ENCODE measurements at places on chromosomes 6 and 20.

GRCh38 chr6:165231177-165231576 lies 78.2 kb downstream of the C6orf118 start:
- no peak for DNase-seq

DNA sequence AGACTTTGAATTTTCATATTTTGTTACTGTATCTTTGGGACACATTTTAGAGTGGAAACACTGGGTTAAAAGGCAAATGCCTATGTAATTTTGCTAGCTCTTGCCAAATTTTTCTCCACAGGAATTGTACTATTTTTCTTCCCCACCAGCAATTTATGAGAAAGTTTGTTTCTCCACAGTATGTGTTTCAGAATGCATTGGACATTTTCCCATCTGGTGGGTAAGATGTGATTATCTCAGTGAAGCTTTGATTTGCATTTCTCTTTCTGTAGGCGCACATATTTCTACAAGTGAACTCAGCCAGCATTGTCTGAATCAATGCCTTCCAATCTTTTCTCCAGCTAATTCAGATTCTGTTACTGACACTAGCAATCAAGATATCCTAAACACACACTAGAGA lies 157.8 kb downstream of the RCAN2 start:
- no peak for DNase-seq

DNA sequence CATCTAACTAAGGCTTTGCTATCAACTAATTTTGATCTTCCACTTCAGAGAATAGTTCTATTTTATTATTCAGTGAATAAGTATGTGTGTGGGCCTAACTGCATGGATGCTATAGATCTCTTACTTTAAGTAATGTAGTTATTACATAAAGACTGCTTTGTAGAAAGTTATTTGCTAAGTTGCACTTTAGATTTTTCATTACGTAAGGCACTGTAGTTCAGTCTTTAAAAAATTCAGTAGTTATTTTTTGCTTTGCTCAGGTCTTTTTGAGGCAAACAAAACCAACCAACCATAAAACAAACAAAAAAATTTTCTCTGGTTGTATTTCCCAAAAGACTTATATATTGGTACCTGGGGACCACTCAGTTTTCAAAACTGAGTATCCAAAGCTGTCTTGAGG lies 53.0 kb downstream of the KCNQ5 start:
- DNase-seq: no peak

GRCh38 chr20:38304845-38305447 lies 990 bp downstream of the BPI start:
- peak; percentile 30 for DNase-seq

DNA sequence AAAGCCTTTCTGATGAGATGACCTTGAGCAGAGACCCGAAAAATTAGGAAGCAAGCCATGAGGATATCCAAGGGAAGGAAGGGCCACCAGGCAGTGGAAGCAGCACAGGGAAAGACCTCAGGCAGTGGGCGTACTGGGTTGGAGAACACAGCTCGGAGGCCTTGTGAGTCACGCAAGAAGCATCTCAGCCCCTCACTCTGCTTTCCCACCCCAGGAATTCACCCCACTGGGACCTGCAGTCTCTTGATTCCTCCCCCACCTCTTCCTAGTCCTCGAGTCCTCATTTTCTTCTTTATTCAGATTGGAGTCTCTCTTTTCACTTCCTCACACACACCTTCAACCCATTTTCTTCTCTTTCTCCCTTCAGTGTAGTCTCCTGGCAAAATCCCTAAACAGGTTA lies 27.0 kb downstream of the RPRD1B start:
- DNase-seq: no peak

GRCh38 chr20:18256440-18257090 lies 31.8 kb upstream of the ZNF133 start:
- DNase-seq: no peak

- DNase-seq: no peak
Observed at GRCh38 chr6:36691612-36692011, 6.0 kb upstream of the RAB44 start.

- DNase-seq: no peak
Observed at GRCh38 chr6:146194434-146194833, 165.6 kb downstream of the GRM1 start.

- no peak for DNase-seq
Observed at GRCh38 chr6:2935566-2936291, 32.6 kb upstream of the SERPINB9 start.

DNA sequence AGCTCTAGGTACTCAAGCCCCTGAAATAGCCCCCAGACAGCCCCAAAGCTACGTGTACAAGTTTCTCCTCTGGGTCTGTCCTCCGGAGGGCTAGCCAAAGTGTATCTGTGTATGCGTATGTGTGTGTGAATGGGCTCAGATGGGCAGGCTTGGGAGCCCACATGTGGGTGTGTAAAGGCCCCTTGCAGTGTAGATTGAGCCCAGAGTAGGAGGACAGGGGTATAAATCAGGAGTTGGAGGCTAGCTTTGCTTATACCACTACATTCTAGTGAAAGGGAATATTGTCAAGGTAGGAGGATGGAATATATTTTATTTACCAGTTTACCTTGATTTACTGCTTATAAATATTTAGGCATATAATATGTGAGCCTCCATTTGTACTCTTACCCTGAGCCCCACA lies 9.0 kb upstream of the MAP3K7 start:
- DNase-seq: no peak

DNA sequence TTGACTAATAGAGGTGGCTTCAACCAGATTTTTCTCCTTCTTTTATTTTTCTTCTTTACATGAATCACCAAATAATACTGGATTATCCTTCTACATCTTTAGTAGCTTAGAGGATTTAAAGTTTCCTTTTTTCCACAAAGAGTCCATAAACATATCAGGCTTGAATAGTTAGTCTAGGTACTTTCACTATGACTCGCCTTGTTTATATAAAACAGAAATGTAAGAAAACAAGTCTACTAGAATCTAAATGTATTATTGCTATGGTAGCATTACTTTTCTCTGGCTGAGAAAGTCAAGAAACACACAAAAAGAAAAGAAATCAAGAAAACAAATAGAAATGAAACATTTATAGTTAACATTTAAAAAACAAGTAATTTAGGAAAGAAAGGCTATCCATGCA lies 215.2 kb downstream of the PTPRK start:
- peak; percentile 44 for DNase-seq

DNA sequence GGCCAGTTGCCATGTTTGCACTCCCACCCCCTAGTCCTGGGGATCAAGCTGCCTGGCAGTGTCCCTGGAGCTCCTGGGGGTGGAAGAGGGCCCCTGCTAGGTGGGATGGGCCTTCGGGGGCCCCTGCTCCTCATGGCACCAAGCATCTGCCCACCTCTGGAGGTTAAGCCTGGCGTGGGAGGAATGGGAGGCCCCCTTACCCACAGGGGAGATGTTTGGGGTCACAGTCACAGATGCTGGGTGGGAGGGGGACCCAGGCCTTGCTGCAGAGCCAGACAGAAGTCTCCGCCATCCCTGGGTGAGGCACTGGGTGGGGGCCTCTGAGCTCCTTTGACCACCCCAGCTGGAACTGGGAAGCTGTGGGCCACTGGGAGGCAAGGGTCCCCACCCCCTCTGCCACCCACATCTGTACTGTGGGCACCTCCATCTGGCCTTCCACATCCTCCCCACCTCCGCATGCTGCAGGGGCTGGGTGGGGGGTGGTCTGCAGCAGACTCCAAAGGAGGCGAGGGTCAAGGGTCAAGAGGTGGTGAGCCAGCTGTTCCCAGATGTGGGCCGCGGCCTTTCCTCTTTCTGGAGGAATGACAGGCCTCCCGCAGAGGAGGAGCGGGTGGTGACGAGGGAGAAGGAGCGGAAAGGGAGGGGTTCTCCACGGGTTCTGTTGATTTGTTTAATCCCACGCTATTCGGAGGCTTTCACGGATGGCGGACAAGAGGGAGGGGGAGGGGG lies 41.5 kb downstream of the YTHDF1 start:
- no peak for DNase-seq

DNA sequence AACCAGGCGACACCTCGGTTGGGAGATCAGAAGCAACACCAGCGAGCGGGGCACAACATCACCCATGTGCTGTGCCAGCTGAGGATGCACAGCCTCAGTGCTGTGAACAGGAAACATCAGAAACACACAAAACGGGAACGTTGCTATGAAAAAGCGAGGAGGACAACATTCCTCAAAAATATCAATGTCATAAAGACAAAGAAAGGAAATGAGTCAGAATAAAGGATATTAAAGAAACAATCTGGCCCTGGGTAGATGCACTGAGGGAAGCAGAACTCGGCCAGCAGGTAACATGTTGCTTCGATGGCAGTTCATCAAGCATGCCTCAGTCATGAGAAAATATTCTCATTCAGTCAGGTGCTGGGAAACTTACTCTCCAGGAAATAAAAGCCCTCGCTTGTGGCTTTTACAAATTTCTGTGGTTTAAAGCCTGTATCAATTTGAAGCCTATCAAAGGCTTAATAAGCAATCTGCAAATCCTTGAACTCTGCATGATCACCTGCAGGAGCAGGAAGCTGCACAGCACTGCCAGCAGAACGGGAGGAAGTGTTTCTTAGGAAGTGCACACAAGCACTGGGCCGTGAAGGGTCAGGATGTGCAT lies 77.5 kb downstream of the GINS1 start:
- peak; percentile 92 for DNase-seq

GRCh38 chr6:13874191-13874549 lies 50.6 kb upstream of the RNF182 start:
- DNase-seq: no peak

DNA sequence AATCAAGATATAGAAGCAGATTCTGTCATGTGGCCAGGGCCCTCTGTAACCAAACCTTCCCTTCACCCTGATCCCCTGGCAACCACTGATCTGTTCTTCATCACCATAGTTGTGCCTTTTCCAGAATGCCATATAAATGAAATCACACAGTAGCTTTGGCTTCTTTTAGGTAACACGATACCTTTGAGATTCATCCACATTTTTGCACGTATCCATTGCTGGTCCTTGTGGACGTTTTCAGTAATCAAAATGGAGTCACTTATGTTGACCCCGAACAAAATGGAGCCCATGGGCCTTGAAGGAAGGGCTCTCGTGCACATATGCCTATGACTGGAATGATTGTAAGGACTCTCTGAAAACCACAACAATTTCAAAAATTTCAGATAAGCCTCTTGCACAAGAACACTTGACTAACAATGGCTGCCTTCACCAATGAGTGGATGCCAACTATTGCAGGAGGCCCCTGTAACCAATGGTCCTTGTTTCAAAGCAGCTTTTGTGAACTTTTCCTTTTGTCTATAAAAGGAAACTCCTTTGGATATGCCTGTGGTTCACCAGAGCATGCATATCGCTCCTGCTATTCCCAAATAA lies 84.3 kb upstream of the RALY start:
- DNase-seq: peak; percentile 74

DNA sequence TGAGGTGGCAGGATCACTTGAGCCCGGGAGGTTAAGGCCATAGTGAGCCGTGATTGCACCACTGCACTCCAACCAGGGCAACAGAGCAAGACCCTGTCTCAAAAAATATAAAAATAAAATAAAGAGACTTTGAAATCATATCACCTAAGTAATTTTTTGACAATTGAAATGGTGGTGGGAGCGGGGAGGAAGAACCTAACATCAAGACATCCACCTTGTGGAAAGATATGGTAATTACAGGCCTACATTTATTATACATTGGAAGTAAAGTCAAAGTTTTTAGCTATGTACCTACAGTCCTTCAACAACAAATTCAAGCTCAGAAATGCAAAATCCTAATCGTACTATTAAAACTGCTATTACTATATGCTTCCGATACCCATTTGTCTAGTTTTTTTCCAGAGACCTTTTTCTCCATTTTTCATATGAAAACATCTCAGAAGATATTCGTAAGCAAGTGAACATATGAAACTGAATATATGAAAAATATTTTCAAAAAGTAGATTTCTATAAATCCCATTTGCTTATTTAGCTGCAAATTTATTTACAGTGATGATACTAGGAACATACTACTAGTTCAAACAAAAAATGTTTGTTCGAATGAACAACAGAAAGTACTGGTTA lies 83.3 kb downstream of the SYCP2 start:
- peak; percentile 22 for DNase-seq

DNA sequence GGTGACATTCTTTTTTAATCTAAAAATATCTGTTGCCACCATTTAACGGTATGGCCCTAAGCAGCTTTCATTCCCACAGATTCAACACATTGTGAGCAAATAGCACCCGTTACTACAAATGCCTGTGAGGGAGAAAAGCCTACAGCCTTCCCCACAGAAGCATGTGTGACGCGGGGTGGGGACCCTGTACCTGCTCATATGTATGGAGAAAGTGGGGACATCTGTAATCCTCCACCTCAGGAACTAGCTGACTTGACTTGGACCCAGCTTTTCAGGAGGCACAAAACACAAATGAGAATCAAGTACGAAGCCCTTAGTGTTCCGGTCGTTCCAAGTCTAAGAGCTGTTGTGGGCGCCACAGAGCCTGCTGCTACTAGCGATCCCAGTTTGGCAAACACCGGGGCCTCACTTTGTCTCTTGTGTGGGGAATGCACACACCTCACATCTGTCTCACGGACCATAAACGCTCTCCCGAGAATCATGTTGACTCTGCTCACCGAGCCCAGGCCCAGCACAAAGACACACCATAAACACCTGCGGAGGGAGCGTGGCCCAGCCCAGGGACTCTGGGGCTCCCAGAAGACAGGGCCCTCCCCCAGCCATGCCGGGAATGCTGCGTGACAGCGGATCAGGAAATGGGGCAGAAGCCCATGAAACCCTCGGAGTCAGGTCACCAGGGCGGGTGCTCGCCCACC lies 21.6 kb downstream of the DLL1 start:
- DNase-seq: no peak

DNA sequence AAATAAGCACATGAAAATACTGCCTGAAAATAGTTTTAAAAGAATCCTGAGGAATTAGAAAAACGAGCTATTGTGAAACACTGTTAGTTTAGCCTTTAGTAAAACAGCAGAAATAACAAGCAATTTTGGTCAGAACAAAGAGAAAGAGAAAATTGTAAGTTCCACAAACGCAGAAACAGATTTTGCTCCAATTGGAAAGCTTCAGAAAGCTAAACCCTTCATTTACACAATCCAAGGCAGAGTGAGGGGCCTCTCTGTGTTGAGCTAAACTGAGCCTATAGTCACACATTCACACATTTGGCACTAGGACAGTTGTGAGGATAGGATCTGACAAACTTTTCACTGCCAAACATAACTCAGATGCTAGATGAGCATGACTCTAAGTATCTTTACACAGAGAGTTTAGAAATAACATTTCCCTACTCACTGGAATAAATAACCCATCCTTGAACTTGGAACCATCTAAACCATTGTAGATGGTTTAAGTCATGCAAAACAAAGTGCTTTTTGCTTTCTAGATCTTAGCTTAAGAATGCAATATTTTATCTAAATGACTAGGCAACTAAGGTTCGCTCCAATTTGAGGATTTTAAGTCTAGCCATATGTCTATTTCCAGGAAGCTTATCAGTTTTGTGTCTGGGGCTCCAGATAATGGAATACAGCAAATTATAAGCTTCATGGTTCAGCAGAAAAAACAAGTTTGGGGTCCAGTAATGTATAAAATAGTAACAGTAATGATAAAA lies 122.6 kb downstream of the SGK1 start:
- no peak for DNase-seq

GRCh38 chr20:16553101-16553500 lies 20.1 kb downstream of the KIF16B start:
- DNase-seq: no peak

- no peak for DNase-seq
Observed at GRCh38 chr6:90578894-90579549, 7.8 kb downstream of the MAP3K7 start.
